ENCODE measurements at places on chromosomes 1 and 21.
A peak's percentile ranks its signal among the peaks of the same experiment; 100 is the strongest.

- peaks cover 29% of the 10 kb centered on the region for H3K4me1 ChIP-seq
- no peaks in the 10 kb centered on the region for H3K36me3 ChIP-seq
- H3K27me3 ChIP-seq: no peaks in the 10 kb centered on the region
- peak; percentile 41 for DNase-seq
- peak overlapping the region; percentile 80 for H3K27ac ChIP-seq
Observed at GRCh38 chr1:45334308-45335245, 5.4 kb upstream of the TOE1 start.

DNA sequence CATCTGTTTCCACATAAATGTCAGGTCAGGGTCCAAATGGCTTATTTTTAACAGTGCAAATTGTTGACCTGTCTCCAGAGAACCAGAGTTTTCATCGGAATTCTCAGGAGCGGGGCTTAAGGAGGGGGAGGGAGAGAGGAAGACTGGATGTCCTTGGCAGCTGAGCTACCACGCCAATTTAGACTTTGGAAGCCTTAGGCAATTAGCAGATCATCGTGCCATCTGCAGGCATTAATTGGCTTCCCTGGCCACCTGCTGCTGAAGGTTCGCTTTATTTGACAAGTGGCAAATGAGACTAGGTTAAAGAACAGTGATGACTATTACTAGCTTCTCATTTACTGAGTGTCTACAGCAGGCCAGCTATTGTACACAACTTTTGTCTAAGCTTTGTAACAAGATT, 43.7 kb downstream of the HLX start:
- DNase-seq: peak; percentile 57
- H3K36me3 ChIP-seq: no peaks in the 10 kb centered on the region
- no peak overlapping the region for H3K27ac ChIP-seq

GRCh38 chr1:203379825-203380224, 28.9 kb upstream of the FMOD start:
- H3K27me3 ChIP-seq: no peaks in the 10 kb centered on the region

- no peak for DNase-seq
- no peaks in the 10 kb centered on the region for H3K4me1 ChIP-seq
- H3K36me3 ChIP-seq: no peaks in the 10 kb centered on the region
- no peak overlapping the region for H3K4me3 ChIP-seq
- H3K27ac ChIP-seq: no peak overlapping the region
Observed at GRCh38 chr1:98323388-98323787, 338.1 kb upstream of the SNX7 start.

- H3K4me3 ChIP-seq: no peak overlapping the region
- H3K36me3 ChIP-seq: no peaks in the 10 kb centered on the region
- DNase-seq: no peak
- H3K27ac ChIP-seq: no peak overlapping the region
- H3K27me3 ChIP-seq: no peaks in the 10 kb centered on the region
Observed at GRCh38 chr1:228335406-228336307, 71.0 kb downstream of the TRIM11 start.

- no peak overlapping the region for H3K27ac ChIP-seq
- no peak overlapping the region for H3K4me3 ChIP-seq
- H3K27me3 ChIP-seq: no peaks in the 10 kb centered on the region
Observed at GRCh38 chr1:62111084-62111483, 83.6 kb upstream of the L1TD1 start.

- no peaks in the 10 kb centered on the region for H3K27me3 ChIP-seq
- DNase-seq: no peak
- peaks cover 7% of the 10 kb centered on the region for H3K4me1 ChIP-seq
- no peak overlapping the region for H3K4me3 ChIP-seq
- H3K27ac ChIP-seq: no peak overlapping the region
Observed at GRCh38 chr1:73948055-73948454, 249.9 kb downstream of the LRRIQ3 start.

DNA sequence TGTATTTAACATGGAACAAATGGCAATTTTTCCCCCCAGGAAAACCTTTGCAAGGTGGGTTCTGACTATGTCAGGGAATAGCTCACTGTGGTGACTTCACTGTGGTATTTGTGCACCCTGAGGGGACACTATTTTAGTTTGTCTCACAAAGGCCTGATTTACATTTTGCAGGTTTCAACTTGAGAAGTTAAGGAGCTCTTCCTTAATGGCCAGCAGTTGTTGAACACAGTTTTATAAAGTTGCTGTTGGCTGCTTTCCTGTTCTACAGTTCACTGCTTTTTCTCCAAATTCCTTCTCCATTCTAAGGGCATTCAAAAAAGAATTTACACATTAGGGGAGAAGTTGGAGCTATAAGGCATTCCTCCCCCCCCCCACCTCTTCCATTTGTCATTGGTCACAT, 4.6 kb downstream of the LAMC1 start:
- DNase-seq: no peak
- H3K4me1 ChIP-seq: peaks cover 35% of the 10 kb centered on the region
- H3K27ac ChIP-seq: no peak overlapping the region
- H3K4me3 ChIP-seq: no peak overlapping the region
- H3K27me3 ChIP-seq: no peaks in the 10 kb centered on the region

- DNase-seq: no peak
- H3K4me3 ChIP-seq: no peak overlapping the region
- peaks cover 10% of the 10 kb centered on the region for H3K36me3 ChIP-seq
Observed at GRCh38 chr1:25959611-25960010, 38.3 kb downstream of the PAFAH2 start.

GRCh38 chr1:77961392-77961791, 17.5 kb downstream of the FUBP1 start:
- peaks cover 73% of the 10 kb centered on the region for H3K36me3 ChIP-seq
- no peaks in the 10 kb centered on the region for H3K4me1 ChIP-seq
- no peak overlapping the region for H3K27ac ChIP-seq
- no peaks in the 10 kb centered on the region for H3K27me3 ChIP-seq
- DNase-seq: no peak
- no peak overlapping the region for H3K4me3 ChIP-seq

DNA sequence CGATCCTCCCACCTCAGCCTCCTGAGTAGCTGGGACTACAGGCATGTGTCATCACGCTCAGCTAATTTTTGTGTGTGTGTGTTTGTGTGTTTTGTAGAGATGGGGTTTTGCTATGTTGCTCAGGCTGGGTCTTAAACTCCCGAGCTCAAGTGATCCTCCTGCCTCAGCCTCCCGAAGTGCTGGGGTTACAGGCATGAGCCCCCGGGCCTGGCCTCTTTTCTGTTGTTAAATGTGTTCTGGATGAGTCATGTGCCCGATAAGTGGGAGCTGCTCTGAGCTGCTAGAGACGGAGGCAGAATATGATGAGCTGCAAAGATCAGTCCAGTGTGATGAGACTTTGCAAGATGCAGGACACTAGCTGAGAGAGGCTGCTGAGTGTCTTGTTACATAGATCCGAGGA, 75.5 kb downstream of the VPS13D start:
- H3K27ac ChIP-seq: no peak overlapping the region
- peaks cover 4% of the 10 kb centered on the region for H3K4me1 ChIP-seq
- no peaks in the 10 kb centered on the region for H3K27me3 ChIP-seq
- no peak for DNase-seq

GRCh38 chr1:170707959-170708655, 44.2 kb downstream of the PRRX1 start:
- no peak for DNase-seq
- H3K27ac ChIP-seq: no peak overlapping the region
- no peaks in the 10 kb centered on the region for H3K27me3 ChIP-seq
- H3K4me3 ChIP-seq: no peak overlapping the region
- H3K36me3 ChIP-seq: no peaks in the 10 kb centered on the region
- H3K4me1 ChIP-seq: no peaks in the 10 kb centered on the region

DNA sequence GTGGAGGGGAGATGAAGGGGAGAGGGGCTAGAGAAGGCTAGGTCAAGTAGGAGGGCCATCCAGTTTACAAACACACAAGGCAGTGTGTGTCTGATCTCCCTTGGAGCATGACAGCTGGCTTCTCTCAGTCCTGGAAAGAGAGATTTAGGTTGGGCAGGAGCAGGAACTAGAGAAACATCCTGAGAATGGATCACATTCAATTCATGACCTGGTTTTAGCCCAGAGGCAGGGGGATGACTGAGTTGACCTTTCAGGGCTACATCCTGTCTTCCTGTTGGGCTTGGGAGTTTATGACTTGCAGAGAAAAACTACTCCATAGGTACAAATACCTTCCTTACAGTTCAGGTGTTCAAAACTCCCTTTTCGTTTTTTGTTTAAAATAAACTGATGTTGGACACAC, 97.0 kb downstream of the IGSF21 start:
- no peak overlapping the region for H3K4me3 ChIP-seq
- H3K27ac ChIP-seq: no peak overlapping the region
- peaks cover 5% of the 10 kb centered on the region for H3K4me1 ChIP-seq

DNA sequence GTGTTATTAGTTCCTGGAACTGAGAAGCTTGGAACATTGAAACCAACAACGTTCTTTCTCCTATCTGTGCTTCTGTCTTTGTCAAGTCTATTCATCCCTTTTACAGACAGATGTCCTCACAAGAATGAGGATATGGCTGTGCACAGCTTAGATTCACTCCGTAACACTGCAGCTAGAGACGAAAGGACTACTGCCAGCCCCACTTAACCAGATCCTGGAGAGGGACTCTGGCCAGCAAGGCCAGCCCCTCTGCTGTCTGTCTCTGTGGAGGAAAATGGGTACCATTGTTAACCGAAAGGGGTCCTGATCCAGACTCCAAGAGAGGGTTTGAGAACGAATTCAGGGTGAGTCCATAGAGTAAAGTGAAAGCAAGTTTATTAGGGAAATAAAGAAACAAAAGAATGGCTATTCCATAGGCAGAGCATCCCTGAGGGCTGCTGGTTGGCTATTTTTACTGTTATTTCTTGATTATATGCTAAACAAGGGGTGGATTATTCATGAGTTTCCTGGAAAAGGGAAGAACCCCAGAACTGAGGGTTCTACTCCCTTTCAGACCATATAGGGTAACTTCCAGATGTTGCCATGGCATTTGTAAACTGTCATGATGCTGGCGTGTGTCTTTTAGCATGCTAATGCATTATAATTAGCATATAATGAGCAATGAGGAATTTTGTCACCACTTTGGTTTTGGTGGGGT, 17.4 kb upstream of the USP24 start:
- no peaks in the 10 kb centered on the region for H3K36me3 ChIP-seq
- no peak for DNase-seq
- no peak overlapping the region for H3K27ac ChIP-seq
- no peaks in the 10 kb centered on the region for H3K27me3 ChIP-seq

GRCh38 chr1:150813028-150813707, 5.1 kb upstream of the CTSK start:
- no peak overlapping the region for H3K4me3 ChIP-seq
- DNase-seq: peak; percentile 42
- H3K4me1 ChIP-seq: peaks cover 3% of the 10 kb centered on the region
- no peaks in the 10 kb centered on the region for H3K27me3 ChIP-seq

DNA sequence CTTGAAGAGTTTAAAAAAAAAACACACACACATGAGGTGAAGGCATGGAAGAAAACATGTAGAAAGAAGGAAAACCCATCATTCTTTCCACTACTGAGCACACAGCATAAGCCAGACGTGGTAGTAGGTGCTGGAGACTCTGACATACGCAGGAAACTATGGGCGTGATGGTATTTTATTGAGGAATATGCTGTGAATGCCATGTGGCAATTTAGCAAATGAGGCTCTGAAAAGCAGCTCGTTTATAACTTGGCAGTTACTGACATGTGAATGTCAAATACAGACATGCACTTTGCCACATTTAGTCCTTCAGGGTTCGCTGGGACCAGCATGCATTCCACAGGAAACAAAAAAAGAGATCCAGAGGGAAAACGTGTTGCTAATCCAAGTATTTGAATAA, 74.3 kb upstream of the IFNAR2 start:
- H3K4me1 ChIP-seq: no peaks in the 10 kb centered on the region
- H3K27ac ChIP-seq: no peak overlapping the region
- DNase-seq: no peak
- no peaks in the 10 kb centered on the region for H3K36me3 ChIP-seq
- no peak overlapping the region for H3K4me3 ChIP-seq

GRCh38 chr21:46080171-46081021, 17.5 kb upstream of the COL6A2 start:
- no peaks in the 10 kb centered on the region for H3K4me1 ChIP-seq
- no peaks in the 10 kb centered on the region for H3K27me3 ChIP-seq
- no peak overlapping the region for H3K4me3 ChIP-seq
- H3K27ac ChIP-seq: no peak overlapping the region
- no peak for DNase-seq

DNA sequence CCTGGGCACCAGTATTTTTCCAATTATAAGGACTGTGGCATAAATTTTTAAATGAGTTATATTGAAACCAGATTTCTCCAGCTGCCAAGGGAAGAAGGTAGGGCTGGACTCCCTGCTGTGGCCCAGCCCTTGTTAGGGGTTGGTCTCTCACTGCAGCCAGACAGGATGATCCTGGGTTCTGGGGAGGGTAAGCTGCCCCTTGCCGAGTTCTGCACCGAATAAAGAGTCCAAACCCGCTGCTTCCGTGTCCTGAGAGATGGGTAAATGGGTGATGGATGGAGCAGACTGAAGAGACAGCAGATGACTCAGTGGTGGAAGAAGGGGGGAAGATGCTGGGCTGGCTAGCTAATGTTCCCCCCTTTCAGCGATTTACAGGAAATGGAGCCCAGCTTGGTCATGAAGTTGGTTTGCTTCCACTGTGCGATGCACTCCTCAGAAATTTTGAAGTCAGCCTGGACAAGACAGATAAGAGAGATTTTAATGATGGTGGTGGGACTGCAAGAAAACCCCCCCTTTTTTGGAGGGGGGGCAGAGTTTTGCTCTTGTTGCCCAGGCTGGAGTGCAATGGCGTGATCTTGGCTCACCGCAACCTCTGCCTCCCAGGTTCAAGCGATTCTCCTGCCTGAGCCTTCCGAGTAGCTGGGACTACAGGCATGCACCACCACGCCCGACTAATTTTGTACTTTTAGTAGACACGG, 41.4 kb downstream of the YARS1 start:
- no peak overlapping the region for H3K27ac ChIP-seq
- H3K4me3 ChIP-seq: no peak overlapping the region
- DNase-seq: no peak
- H3K27me3 ChIP-seq: no peaks in the 10 kb centered on the region
- H3K4me1 ChIP-seq: no peaks in the 10 kb centered on the region

DNA sequence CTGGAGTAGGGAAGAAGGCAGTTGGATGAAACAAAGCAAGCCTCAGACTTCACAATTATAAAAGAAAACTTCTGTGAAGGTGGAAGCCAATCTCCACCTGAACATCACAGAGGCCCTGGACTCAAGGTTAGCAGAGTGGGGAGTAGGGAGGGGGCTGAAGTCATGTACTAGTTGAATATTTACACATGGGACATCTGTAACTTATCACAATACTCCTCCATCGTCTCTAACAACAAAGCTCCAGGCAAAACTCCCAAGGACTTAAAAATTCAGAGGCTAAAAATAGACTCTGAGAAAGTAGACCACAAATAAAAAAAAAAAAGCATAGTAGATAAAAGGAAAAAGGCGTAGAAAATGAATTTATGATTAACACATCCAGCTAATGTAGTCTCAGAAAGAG, 326.3 kb upstream of the PKN2 start:
- no peaks in the 10 kb centered on the region for H3K4me1 ChIP-seq
- H3K36me3 ChIP-seq: no peaks in the 10 kb centered on the region
- H3K27ac ChIP-seq: no peak overlapping the region
- no peaks in the 10 kb centered on the region for H3K27me3 ChIP-seq
